ENCODE measurements at places on chromosomes 2 and 18.

DNA sequence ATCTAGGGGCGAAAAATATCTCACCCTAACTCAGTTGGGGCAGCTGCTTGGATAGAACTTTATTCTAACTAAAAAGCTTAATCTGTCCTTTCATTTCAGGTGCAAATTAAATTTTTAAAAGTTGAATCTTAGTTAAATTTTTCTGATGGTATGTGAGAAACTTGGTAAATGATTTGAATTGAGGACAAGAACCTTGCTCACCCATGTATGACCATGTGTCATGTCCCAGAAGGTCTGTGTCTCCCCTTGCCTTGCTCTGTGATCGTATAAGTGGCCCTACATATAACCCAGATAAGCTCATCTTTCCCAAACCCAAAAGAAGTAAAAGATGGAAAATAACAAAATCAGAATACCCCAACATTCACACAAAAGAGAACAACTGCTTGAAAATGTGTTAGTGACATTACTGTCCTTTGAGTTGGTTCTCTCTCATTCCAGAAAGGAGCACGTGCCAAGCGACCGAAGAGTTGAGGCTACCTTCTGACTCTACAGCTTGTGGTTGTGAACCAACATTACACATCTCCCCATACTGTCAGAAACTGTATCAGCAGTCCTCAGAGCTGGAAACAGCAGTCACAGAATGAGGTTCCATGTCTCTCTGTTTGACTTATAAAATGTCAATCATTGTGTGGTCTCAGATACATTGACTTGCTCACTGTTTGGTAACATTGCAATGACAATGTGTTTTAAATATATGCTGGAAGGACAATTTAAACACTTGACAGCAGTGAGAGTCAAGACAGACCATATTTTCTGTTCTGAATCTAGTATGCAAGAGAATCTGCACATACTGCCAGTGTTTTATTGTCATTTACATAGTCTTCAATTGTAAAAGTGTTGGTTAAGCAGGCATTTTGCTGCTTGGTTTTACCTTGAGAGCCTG lies 46.3 kb upstream of the TANK start:
- DNase-seq: no peak

DNA sequence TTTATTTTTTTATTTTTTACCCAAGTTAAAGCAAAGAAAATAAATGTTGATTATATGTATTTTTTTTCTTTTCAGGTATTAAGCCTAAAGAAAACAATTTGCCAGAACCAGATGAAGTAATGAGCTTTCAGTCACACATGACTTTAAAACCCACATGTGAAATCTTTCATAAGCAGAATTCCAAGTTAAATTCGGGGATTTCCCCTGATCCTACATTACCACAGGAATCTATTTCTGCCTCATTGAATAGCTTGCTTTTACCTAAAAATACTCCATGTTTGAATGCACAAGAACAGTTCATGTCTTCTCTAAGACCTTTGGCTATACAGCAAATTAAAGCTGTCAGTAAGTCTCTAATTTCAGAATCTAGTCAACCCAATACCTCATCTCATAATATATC lies 26.6 kb downstream of the GEN1 start:
- no peak for DNase-seq

GRCh38 chr2:96265349-96265839 lies 403 bp downstream of the TMEM127 start:
- DNase-seq: no peak

- no peak for DNase-seq
Observed at GRCh38 chr2:23622466-23622865, 237.5 kb downstream of the KLHL29 start.

DNA sequence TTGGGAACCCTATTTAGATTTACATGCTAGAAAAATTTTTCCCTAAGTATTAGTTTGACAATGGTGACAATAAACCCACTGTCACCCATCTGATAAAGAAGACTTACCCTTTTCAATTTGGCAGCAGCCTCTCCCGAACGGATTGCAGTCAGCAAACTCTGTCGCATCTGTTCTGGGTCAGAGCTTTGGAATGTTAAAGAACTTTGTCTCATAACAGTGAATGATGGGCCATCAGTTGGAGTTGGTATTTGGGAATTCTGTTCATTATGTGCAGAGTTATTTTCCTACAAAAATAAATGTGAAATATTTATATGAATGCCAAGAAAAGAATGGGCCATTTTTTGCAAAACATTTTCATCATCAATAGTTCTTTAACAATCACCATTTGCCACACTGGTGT lies 70.8 kb upstream of the GRB14 start:
- DNase-seq: no peak

DNA sequence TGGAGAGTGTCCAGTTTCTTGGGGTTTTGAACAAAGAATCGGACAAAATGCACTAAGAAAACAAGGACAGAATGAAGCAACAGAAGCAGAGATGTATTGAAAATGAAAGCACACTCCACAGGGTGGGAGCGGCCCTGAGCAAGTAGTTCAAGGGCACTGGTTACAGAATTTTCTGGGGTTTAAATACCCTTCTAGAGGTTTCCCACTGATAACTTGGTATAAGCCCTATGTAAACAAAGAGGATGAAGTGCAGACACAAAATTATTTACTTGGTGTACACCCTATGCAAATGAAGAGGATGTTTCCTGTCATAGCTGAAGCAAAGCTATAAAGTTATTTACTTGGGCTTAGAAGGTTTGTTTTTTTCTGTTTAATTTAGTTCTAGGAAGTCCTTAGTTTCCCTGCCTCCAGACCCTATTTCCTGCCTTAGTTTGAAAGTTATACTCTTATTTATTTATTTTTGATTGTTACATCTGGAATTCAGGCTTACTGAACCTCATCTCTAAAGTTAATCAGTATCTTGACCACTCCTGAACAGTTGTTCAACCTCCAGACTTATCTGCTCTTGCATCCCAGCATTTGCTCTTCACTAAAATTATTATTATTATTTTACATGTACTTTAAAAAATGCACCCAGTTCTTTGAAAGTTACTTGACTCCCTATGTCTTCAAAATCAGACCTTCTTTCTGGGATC lies 193.5 kb downstream of the SPP2 start:
- DNase-seq: no peak

DNA sequence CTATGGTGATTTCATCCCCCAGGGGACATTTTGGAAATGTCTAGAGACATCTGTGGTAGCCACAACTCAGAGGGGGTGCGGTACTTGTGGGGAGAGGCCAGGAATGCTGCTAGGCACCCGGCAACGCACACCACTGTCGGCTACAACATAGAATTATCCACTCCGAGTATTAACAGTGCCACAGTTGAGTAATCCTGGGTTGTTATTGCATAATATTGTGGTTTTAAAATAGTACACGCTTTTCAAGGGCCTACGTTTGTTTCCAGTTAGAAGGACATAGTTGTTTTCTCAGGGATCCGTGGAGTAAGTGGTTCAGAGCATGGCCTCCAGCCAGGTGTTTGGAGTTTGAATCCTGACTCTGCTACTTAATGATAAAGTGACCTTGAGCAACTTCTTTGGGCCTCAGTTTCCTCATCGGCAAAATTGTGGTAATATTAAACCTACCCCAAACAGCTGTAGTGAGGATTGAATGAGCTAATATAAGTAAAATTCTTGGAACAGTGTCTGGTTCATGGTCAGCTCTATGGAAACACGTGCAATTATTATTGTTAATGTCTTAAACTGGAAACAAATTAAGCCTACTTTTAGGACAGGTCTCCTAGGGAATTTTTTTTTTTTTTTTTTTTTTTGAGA lies 24.5 kb downstream of the CYP27A1 start:
- no peak for DNase-seq

DNA sequence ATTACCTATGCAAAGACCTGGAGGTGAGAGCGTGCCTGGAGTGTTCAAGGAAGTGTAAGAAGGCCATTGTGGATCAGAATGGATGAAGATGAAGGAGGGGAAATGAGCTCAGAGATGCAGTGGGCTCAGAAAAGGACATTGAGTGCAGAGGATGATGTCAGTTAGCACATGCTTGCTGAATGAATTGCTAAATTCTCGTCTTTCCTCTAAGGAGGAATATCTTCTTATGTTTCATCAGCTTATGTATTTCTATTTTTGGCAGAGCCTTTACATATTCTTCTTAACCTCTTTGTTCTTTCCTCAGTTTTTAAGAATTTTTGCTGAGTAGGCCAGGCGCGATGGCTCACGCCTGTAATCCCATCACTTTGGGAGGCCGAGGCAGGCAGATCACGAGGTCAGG lies 30.9 kb downstream of the FAM171B start:
- DNase-seq: no peak

DNA sequence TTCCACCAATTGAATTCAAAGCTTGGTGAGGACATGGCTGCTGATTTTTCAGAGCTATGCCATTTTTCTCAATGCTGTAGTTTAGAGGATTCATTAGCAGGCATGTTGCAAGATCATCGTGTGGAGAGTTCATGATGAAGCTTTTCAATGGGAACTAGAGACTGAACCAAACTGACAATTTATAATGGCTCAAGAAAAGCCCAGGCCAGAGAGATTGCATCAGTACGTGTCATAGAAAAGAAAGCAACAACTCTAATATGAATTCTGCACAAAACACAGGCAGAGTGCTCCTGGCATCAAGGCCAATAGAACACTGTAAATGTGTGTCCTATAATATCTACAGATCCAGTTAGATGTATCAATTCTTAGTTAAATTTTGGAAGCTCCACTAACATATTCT lies 477.6 kb downstream of the LRP1B start:
- DNase-seq: no peak
